T-helper 2 cell (primary cell): ENCODE measurements at places on chromosomes 5 and 9.
A peak's percentile ranks its signal among the peaks of the same experiment; 100 is the strongest.

DNA sequence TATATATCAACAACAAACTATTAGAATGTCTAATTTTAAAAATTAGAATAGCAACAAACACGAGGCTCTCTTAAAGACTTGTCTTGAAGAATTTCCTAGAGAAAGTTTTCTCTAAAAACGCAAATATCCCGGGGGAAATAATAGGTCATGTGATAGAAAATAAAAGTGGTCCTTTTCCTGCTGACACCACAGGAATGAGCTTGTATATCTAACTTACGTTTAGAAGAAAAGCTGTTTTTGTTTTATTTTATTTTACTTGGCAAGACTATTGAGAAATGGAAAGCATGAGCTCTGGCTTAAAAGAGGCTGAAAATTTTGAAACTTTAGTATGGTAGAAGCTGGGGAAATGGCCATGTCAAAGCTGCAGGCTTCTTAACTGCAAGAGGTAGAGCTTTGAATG lies 465.0 kb downstream of the AGTPBP1 start:
- DNase-seq = no peak

- no peak for DNase-seq
Measured at GRCh38 chr5:88248743-88249540, 19.7 kb downstream of the TMEM161B start.

DNA sequence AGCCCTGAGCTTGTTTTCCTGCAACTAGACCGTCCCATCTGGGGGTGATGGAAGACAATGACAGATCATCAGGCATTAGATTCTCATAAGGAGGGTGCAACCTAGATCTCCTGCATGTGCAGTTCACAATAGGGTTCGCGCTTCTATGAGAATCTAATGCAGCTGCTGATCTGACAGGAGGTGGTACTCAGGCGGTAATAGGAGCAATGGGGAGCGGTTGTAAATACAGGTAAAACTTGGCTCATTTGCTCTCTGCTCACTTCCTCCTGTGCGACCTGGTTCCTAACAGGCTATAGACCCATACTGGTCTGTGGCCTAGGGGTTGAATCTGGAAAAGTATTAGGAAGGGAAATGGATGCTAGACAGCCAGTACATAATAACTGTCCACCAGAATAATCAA lies 39.7 kb downstream of the PTTG1 start:
- DNase-seq = no peak

- DNase-seq = peak; percentile 73
Measured at GRCh38 chr9:127970401-127971313, 10.1 kb downstream of the EEIG1 start.

DNA sequence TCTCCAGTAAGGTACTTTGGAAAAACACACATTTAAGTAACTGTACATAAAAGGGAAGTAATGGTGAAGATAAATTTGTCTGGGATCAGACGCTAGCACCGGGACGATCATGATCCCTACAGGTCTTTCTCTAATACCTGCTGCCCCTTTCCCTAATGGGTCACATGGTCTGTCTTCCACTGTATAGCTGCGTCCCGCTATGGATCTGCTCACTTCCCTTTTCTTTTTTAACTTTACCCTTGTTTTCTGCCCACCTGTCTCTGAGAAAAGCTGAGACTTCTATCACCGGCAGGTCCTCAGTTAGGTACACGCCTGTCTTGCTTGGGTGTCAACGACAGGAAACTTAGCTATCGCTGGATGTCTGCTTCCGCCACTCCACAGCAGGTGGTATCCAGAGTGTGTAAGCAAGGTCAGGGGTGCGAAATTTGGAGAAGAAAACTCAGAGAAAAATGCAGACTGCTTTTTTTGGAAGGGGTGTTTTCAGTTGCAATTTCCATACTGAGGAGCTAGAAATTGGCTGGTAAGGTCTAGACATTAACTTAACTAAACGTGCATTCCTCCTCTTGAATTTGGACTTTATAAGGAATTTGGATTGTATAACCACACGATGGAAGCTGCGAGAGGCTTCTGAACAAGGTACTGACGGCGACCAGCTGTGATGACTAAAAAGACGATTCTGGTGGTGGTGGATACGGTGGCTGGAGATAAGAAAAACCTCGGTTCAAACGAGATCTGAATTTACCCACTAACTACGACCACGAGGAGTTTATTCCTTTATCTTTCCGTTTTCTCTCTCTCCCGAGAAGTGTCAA lies 1.1 kb upstream of the ICE1 start:
- DNase-seq = no peak

GRCh38 chr5:127907907-127908306 lies 175.7 kb upstream of the SLC12A2 start:
- DNase-seq = no peak

DNA sequence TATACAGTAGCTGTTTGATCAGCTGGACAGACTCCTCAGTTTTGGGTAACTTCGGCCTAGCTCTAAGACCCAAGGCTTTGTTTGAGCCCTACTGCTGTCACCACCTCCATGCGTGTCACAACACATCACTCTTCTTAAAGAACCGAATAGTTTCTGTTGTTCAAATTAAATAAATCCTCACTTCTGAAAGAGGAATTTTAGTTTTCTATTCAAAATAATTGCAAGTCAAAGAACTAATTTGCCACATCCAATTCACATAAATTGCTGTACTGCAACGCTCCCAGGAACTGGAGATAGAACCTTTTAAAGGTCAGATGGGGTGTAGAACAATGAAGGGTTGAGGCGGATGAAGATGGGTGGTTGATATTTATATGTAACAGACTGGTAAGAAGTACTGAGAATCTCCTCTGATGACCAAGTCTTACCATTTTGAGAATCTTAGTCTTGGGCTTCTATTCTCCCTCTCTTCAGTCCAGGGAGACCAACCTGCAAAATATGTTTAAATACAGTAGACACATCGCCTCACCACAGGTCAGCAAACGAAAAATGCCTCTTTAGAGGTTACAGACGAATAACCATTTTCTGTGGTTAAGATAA lies 1.6 kb downstream of the NREP start:
- DNase-seq = no peak

DNA sequence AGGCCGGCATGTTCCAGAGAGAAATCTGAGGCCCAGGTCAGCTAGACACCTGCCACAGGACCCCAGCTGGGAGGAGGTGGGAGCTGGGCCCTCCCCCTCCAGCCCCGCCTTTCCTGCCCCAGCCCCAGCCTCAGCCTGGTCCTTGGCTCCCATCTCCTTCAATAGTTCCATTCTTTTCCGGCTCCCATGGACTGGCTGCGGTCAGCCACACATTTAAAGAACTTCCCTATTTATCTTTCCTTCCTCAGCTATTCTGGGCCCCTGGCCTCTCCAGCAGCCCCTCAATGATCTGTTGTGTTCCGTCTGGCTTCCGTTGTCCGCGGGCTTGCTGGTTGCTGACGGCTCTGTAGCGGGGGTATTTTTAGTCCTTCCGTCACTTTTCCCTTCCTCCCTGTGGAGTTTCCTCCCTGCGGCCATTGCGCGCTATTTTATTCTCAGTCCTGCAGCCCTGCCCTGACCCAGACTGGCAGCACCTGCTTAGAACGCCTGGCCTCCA lies 73.8 kb downstream of the AMBP start:
- no peak for DNase-seq

GRCh38 chr5:57232293-57233033 lies 58.6 kb downstream of the GPBP1 start:
- DNase-seq = no peak

- DNase-seq = no peak
Measured at GRCh38 chr9:99749641-99750040, 72.0 kb upstream of the NR4A3 start.
